Stimulated activated CD4-positive, alpha-beta T cell treated with anti-CD3 and anti-CD28 coated beads, TNF-alpha, amount 100 ng/mL, for 48 hours (primary cell): ENCODE measurements at places on chromosomes 13 and 19.

- no peak for DNase-seq
Measured at GRCh38 chr13:51581148-51581820, 3.0 kb upstream of the WDFY2 start.

DNA sequence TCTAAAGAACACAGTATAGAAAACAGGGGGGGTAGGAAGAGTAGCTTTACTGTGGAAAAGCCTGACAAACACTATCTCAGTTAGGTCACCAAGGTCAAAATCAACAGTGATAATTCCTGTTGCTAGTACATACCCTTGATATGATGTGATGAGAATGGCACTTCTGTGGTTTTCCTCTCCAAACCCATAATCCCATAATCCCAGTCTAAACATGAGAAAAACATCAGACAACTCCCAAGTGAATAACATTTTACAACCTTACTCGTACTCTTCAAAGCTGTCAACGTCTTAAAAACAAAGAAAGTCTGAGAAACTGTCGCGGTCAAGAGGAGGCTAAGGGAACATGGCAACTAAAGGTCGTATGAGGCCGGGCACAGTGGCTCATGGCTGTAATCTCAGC is 137.6 kb downstream of the FOXO1 start:
- DNase-seq: no peak

DNA sequence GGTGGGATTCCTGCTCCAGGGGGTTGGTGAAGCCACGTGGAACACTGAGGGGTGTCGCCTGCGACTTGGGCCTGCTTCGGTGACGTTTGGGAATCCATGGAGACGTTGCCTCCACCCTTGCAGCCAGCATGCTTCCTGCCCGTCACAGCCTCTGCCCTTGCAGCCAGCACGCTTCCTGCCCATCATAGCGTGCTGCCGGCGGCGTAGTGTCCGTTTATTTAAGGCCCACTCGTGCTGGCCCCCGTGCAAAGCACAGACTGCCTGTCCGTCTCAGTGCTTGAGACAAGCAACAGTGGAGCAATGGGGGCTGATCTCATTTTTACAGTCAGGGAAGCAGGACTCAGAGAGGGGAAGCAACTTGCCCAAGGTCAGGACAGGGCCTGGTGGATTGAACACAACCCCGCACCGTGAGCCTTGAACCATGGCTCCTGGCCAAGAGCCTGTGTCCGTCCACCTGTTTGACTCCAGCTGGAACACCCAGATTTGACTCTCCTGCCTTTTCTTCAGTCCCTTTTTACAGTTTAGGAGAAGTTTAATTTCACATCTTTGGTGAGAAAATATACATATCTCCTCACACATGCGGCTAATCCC is 149.6 kb downstream of the TEX29 start:
- no peak for DNase-seq

- DNase-seq: no peak
Measured at GRCh38 chr19:46186717-46187101, 38.7 kb downstream of the IGFL2 start.

DNA sequence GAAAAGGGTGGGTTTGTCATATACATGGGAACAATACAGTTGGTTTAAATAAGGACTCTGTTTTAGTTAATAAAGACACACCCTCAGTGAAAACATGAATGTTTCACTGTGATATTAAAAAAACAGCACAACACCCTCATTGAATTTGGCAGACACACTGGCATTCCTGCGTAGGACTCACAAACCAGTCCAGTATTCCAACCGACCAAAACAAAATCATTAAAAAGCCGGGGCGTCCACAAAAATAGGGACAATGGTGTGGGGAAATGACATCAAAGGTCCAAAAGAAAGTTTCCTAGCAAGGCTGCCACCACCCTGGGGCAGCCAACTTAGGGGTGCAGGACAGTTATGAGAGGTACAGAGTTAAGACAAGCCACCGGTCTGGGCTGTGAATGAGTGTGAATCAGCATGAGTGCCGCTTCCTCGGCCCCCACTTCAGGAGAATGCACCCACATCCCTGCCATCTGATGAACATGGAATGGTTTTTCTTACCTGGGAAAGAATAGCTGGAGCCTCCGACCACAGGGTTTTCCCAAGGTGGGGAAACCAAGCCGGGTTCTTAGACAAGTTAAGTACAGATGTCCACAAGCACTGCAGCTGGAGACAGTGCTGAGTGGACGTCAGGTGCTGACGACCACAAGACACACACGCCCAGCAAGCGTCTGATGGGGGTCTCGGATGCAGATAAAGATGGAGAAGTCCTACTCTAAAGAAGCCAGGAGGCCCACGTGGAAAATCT is 73.3 kb downstream of the KLF2 start:
- DNase-seq: no peak

GRCh38 chr19:28485292-28485691 is 727.7 kb downstream of the UQCRFS1 start:
- DNase-seq: no peak
